ENCODE measurements at places on chromosomes 6 and 20. TPM values are rescaled to one million over a fixed set of nuclear protein-coding genes. Genes with fewer than 3 reads are reported as not detected.

ARMC2 gene
- total RNA-seq: 5.2 TPM

GRCh38 chr20:24181151-24181550 is 192.6 kb upstream of the GGTLC1 start:
- H3K4me1 ChIP-seq: no peaks in the 10 kb centered on the region
- H3K27ac ChIP-seq: no peak overlapping the region
- H3K36me3 ChIP-seq: no peaks in the 10 kb centered on the region
- no peak overlapping the region for H3K4me3 ChIP-seq
- H3K27me3 ChIP-seq: no peaks in the 10 kb centered on the region
- no peak for DNase-seq

DNA sequence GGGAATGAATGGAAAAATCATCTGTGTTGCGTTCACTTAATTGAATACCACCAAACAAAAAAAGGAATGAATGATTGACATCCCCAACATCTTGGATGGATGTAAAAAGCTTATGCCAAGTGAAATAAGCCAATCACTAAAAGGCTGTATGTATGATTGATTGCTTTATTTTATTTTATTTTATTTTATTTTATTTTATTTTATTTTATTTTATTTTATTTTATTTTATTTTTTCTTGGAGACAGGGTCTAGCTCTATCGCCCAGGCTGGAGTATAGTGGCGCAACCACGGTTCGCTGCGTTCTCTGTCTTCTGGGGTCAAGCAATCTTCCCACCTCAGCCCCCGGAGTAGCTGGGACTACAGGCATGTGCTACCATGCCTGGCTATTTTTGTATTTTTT is 263.3 kb downstream of the CDKAL1 start:
- no peak for DNase-seq
- H3K27me3 ChIP-seq: no peaks in the 10 kb centered on the region
- H3K36me3 ChIP-seq: no peaks in the 10 kb centered on the region
- no peak overlapping the region for H3K27ac ChIP-seq

DNA sequence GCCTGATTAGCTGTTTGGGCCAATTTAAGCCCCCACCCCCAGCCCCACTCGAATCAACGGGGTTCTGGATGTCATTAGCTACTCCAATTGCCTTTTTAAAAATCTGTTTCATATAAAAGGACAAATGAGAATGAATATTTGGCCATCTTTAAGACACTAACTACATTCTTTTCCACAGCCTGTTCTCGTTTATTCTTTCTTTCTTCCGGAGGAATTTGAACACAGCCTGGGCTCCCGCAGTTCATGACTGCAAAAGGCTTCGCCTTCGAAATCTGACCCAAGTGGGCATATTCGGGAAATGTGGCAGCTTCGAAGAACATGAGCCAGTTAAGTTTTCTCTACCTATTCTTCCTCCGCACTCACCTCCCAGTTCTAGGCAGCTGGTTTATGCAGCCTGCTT is 49.4 kb upstream of the NFATC2 start:
- no peak for DNase-seq
- H3K27ac ChIP-seq: no peak overlapping the region
- no peaks in the 10 kb centered on the region for H3K36me3 ChIP-seq
- no peaks in the 10 kb centered on the region for H3K4me1 ChIP-seq
- no peaks in the 10 kb centered on the region for H3K27me3 ChIP-seq
- no peak overlapping the region for H3K4me3 ChIP-seq

DNA sequence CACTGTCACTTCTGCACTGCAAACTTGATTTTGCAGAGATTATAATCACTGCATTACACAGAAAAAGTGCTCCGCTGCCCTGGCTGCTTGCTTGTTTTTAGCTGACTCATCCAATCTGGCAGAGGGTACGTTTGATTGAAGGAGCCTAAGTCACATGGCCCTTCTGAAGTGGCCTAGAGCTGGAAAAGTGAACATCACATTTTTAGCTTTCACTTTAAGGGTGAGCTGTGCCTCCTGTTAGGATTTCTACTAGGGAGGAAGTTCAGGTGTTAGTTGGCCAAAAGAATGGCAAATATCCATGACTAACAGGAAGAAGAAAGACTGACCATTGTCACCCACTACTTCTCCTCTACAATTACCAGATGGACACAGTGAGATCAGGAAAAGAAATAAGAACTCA is 889.1 kb upstream of the MAP3K7 start:
- peaks cover 25% of the 10 kb centered on the region for H3K4me1 ChIP-seq
- H3K36me3 ChIP-seq: no peaks in the 10 kb centered on the region
- DNase-seq: peak; percentile 78
- H3K27ac ChIP-seq: peak overlapping the region; percentile 80
- H3K27me3 ChIP-seq: no peaks in the 10 kb centered on the region
- no peak overlapping the region for H3K4me3 ChIP-seq

- no peak overlapping the region for H3K27ac ChIP-seq
- H3K4me1 ChIP-seq: no peaks in the 10 kb centered on the region
- no peaks in the 10 kb centered on the region for H3K36me3 ChIP-seq
- no peak for DNase-seq
- H3K27me3 ChIP-seq: no peaks in the 10 kb centered on the region
Observed at GRCh38 chr6:149212892-149213801, 104.4 kb upstream of the TAB2 start.

TMEM217 gene
- 1.0 TPM for total RNA-seq

DNA sequence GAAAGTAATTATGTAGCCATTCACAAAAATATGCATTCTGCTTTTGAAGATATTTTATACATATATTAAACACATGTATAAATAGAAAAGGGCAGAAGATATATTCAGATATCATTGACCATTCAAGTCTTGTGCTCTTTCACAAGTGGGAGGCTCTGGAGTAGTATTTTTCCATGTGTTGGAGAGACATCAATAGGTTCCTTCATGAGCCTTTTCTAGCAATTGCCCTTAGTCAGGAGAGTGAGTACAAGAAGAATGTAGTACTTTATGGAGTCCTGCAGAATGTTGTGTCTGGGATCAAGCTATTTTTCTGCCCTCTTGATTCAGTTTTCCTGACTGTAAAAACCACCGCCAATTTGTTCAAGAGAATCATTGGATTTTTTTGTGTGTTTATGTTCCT is 117.9 kb downstream of the LRRC1 start:
- DNase-seq: no peak
- no peaks in the 10 kb centered on the region for H3K4me1 ChIP-seq
- peaks cover 3% of the 10 kb centered on the region for H3K36me3 ChIP-seq
- H3K27me3 ChIP-seq: no peaks in the 10 kb centered on the region
- H3K4me3 ChIP-seq: no peak overlapping the region

- no peak for DNase-seq
- H3K4me1 ChIP-seq: peaks cover 17% of the 10 kb centered on the region
- H3K27ac ChIP-seq: no peak overlapping the region
- no peaks in the 10 kb centered on the region for H3K36me3 ChIP-seq
- no peaks in the 10 kb centered on the region for H3K27me3 ChIP-seq
- H3K4me3 ChIP-seq: no peak overlapping the region
Observed at GRCh38 chr20:47031004-47031403, 136.4 kb downstream of the EYA2 start.

- H3K4me3 ChIP-seq: peak overlapping the region; percentile 62
- H3K27ac ChIP-seq: peak overlapping the region; percentile 96
- peaks cover 32% of the 10 kb centered on the region for H3K36me3 ChIP-seq
- peak; percentile 83 for DNase-seq
- no peaks in the 10 kb centered on the region for H3K27me3 ChIP-seq
- peaks cover 48% of the 10 kb centered on the region for H3K4me1 ChIP-seq
Observed at GRCh38 chr6:30720738-30721197, 616 bp downstream of the TUBB start.

GRCh38 chr20:41738604-41739206 is 120.5 kb upstream of the CHD6 start:
- peak; percentile 46 for DNase-seq
- no peaks in the 10 kb centered on the region for H3K4me1 ChIP-seq
- H3K36me3 ChIP-seq: no peaks in the 10 kb centered on the region
- no peaks in the 10 kb centered on the region for H3K27me3 ChIP-seq
- H3K27ac ChIP-seq: no peak overlapping the region

DNA sequence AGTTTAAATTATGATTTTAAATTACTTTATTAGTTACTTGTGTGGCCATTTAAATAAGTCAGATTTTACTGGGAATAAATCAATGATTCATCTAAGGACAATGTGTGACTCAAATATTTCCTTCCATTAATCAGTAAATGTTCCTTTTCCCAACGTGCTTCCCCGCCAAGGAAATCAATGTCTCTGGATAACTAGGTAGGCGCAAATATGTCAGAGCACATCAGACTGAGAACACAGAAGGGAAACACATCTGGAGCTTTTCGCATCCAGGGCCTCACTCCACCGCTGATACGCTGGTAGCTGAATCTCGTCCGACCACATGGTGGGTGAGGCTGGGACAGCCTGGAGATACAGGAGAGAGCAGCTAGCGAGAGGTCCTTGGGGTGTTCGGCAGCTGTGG is 56.4 kb upstream of the RPS6KA2 start:
- no peaks in the 10 kb centered on the region for H3K4me1 ChIP-seq
- no peak overlapping the region for H3K27ac ChIP-seq
- H3K36me3 ChIP-seq: no peaks in the 10 kb centered on the region
- DNase-seq: no peak
- no peak overlapping the region for H3K4me3 ChIP-seq
- no peaks in the 10 kb centered on the region for H3K27me3 ChIP-seq

GRCh38 chr20:41179961-41180360 is 42.6 kb downstream of the PLCG1 start:
- peak overlapping the region; percentile 22 for H3K27ac ChIP-seq
- no peak overlapping the region for H3K4me3 ChIP-seq
- H3K27me3 ChIP-seq: no peaks in the 10 kb centered on the region
- no peak for DNase-seq
- no peaks in the 10 kb centered on the region for H3K36me3 ChIP-seq

SLC22A3 gene
- total RNA-seq: 0.67 TPM

DNA sequence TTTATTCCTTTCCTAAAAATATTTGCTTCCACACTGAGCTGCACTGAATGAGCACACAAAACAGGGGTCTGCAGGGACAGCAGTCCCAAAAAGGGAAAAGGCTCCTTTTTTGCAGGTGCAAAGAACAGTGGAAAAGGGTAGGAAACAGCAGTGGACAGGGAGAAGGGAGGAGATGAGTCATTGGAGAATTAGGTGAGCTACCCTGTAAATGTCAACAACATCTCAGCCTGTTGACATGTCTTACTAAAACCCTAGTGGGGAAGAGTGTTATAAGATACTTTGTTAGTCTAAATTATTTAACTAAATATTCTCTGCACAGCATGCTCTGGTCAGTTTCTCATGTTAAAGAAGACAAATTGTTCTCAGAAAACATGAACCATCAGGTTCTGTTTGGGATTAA is 151.5 kb upstream of the FBXL4 start:
- no peak overlapping the region for H3K27ac ChIP-seq
- no peaks in the 10 kb centered on the region for H3K4me1 ChIP-seq
- no peaks in the 10 kb centered on the region for H3K36me3 ChIP-seq
- no peaks in the 10 kb centered on the region for H3K27me3 ChIP-seq
- no peak for DNase-seq

Measured in thyroid gland (tissue), 4 donors.